ENCODE measurements at places on chromosomes 2 and 18.

DNA sequence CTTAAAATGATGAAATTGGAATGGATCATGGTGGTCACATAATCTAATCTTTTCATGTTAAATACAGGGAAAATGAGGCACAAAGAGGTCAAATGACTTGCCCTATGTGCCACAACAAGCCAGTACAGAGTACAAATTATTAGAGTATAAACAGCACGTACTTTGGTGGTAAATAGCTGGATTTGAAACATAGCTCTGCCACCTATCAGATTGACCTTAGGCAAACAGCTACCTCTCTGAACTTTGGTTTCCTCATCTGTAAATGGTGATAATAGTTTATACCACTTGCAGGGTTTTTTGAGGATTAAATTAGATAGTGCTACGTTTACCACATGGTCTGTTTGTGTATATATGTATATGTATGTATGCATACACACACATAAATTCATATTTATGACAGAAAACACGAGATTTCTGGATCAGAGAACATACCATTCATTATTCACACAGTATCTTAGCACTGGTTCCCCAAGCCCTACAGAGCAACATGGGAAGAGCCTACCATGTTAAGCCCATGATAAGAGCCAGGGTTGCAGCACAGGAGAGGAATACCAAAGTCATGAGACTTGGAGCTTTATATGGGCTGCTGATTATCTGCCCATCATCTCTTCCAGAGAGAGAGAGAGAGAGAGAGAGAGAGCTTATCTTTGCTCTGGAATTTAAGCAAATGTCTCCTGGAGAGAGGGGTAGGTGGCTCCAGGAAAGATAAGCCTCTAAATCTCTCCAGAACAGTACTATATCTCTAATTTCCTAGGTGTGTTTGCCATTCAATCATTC, 73.5 kb downstream of the MDH1 start:
- peak; percentile 5 for DNase-seq

GRCh38 chr18:74399091-74399887, 57.8 kb downstream of the DIPK1C start:
- DNase-seq: no peak

GRCh38 chr2:65357959-65358294, 74.5 kb downstream of the SPRED2 start:
- peak; percentile 50 for DNase-seq

DNA sequence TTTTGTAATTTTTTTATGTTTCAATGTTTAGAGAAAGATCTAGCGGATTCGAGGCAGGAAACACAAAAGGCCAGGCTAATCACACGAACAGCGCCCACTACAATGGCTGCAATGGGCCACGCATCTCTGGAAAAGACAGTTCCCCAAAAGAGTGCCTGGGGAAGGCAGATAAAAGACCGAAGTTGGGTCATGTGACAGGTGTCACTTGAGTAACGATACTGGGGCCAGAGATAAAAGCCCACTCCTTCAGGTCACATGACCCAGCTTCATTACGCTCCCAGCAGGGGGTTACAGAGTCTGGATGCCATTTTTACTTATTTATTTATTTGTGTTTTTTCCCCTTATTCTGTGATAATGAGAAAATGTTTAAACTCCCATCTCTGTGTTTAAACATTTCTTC, 95.4 kb downstream of the CDK15 start:
- DNase-seq: no peak

DNA sequence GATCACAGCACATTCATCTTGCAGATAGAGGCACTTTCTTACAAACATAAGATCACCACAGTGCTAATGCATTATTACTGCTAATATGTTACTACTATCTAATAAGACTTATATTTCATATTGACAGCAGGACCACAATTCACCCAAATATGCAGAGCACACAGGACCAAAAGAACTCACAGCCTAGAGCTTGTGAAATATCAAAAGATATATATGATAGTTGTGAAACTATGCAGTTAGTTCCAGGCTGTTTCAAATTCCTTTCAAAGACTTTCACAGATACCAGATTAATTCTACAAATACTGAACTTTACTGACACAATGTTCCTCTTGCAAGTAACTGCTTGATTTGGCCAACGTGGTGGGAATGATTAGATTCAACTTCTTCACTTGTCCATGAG, 23.0 kb downstream of the FBXO15 start:
- DNase-seq: no peak

DNA sequence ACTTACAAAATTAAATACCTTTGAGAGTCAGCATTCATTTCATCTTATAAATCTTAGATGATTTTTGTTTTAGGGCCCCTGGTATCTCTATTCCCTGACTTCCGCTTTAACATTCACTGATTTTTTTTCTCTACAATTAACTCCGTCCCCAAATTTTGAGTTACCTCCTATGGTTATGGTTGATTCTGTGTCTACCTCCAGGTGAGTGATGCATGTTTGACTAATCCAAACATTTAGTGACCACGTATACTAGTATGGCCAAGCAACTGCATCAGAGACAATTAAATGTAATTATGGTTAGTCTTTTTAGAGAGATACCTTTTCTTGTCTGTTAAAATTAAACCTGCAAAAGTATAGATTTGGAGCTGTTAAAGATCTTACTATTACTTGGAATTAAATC, 120.3 kb downstream of the CCDC102B start:
- DNase-seq: no peak

- no peak for DNase-seq
These were observed 6.3 kb downstream of the YES1 start for GRCh38 chr18:805755-806110.

DNA sequence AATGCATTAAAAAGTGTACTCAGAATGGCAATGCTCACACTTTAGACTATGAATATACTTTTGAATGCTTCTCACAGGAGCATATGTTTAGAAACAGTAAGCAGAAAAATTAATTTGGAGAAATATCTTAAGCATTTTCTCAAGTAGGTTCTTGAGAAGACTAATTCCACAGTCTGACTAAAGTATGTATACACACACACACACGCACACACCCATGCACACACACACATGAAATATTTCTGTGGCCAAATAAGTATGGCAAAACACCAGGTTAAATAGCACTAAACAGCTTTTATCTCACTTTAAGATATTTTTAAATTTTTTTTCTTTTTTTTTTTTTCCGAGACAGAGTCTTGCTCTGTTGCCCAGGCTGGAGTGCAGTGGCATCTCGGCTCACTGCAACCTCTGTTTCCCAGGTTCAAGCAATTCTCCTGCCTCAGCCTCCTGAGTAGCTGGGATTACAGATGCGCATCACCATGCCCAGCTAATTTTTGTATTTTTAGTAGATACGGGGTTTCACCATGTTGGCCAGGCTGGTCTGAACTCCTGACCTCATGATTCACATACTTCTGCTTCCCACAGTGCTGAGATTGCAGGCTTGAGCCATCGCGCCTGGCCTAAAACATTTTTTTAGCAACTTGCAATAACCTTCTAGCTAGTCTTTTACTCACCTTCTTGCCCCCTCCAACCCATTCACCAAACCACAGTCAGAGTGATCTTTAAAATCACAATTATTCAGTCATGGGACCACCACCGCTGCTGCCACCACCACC, 67.5 kb upstream of the SCG2 start:
- peak; percentile 54 for DNase-seq

- peak; percentile 37 for DNase-seq
These were observed 96.0 kb downstream of the TNS1 start for GRCh38 chr2:217906798-217907197.

DNA sequence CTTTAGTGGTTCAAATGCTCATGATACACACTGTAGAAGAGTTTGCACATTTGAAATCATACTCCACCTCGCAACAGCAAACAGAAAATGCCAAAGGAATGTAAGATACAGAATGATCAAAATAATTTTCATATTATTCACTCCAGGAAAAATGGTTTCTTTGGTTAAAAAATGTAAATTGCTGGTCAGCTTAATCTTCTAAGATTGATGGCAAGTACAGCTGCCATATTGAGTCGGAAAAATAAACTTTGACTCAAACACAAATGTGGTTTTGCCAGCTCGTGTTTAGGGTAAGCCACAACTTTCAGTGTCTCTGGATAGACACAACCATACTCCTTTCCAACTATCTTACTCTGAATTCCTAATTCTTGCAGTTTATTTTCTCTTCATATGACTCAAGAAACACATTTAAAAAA, 154.9 kb upstream of the SMIM21 start:
- peak; percentile 2 for DNase-seq

GRCh38 chr18:23265682-23266399, 130.6 kb downstream of the CABLES1 start:
- DNase-seq: no peak

Data from GM23248 (cell line).